ENCODE measurements at places on chromosomes 5 and 9.

DNA sequence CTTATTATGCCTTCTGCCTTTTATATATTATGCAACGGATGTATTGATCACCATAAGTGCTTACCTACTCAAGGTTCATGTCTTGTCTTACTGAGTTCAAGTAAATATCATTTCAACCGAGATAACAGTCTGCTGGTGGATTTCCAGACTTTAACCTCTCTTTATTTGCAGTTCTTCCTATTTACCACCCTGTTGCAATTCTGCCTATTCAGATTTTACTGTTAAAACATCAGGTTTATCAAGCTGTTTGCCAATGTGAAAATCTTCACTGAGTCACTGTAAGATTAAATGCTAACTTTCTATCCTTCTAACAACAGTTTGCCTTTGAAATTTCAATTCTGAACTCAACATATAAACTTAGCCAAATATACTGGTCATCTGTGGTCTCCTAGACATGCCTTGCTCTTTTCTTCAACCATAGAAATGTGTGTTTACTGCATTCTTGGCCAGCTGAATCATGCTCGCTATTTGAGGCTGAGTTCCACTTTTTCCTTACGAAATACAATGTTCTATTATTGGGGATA, 471.7 kb upstream of the RORB start:
- no peak for DNase-seq

- DNase-seq: no peak
Measured at GRCh38 chr5:5135957-5136676, 4.0 kb upstream of the ADAMTS16 start.

- no peak for DNase-seq
Measured at GRCh38 chr5:55410845-55411244, 103.1 kb downstream of the MTREX start.

DNA sequence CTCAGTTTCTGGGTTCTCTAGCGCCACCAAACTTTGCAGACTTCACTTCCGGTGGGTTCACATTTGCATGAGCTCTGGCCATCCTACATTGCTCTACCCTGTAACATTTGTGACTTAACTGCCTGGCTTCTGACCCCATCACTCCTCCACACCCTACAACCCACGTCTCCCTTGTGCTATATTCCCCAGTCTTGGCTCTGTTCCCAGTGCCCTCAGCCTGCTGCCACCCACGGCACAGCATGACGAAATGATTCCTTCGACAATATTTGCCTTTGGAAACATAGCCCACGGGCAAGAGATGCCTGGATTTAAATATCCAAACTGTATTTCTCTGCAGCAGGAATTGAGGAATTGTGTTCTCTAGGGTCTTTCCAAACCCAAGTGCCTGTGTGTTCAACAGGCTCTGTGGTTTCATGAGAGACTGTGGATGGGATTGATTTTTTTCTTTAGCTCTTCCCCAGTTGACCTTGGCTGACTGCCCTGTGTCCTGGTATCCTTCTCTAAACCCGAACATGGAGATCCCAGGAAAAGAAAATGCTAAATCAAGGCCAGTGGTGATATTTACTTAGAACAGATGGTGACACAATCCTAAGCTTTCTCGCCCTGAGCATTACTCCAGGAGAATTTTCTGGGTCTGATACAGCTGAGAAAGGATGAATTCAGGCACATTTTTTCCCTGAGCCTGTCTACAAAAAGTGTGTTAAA, 44.4 kb upstream of the GRIA1 start:
- no peak for DNase-seq

DNA sequence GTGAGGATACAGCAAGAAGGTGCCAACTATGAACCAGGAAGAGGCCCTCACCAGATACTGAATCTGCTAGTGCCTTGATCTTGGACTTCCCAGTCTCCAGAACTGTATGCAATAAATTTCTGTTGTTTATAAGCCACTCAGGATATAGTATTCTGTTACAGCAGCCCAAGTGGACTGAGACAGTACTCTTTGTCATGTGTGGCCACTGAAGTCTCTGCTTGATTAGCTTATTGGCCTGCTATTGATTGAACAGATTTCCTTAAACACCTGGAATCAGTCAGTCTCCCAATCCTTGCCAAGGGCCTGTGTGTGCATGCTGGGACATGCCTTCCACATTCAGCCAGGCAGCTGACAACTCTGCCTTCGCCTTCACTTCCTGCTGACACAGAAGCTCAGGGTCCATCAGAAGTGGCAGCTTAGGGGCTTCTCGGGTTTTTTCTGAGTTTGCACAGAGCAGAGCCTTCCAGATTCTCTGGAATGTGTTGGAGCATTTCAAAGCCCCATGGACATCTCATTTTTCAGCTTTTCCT, 13.7 kb upstream of the ROR2 start:
- DNase-seq: no peak

- no peak for DNase-seq
Measured at GRCh38 chr5:137201876-137202275, 297.2 kb downstream of the SPOCK1 start.

DNA sequence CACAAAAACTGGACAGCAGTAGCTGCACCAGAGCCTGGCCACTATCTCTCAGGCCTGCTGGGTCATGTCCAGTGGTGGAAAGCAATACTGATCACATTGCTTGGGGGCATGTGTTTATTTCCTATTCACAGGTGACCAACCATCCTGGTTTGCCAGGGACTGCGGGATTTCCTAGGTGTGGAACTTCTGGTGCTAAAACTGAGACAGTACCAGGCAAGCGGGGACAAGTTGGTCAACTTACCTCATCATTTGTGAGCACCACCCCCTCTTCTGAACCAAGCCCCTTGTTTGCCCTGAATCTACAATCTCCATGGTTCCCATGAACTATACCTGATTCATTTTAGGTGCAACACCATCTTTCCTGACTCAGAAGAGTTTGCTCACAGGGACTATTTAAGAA, 81.3 kb downstream of the TNC start:
- DNase-seq: no peak

DNA sequence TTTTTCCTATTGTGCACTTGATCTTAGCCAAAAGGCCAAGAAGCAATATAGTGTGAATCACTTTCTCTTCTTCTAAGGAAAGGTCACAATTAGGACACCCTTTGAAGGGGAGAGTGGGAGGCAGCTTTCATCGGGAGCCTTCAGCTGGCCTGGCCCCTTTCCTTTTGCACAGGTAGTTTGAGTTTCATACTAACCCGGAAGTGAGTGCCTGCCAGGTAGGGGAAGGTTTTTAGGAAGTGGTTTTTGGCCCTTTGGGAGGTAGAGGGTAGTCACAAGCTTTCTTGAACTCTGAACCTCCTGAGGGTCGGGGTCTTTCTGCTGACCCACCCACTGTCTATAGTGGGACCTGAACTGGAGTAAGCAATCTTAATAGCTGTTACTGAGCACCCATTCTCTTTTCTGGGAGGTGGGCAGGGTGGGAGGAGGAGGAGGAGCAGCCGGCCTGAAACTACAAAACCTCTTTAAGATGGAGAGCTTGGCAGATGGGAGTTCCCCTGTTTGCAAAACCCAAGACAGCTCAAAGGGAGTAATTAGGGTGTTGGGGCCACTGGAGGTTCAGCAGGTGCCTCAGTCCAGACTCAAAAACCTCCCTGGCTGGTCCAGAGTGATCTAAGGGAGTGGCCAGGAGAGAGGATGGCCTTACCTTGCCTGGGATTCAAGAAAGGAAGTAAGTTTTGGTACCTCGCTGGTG, 6.0 kb downstream of the LARP1 start:
- no peak for DNase-seq

- no peak for DNase-seq
Measured at GRCh38 chr5:61599370-61600122, 267.5 kb downstream of the ZSWIM6 start.

GRCh38 chr5:176530393-176530982, 6.7 kb downstream of the RNF44 start:
- DNase-seq: no peak

- no peak for DNase-seq
Measured at GRCh38 chr5:2369178-2369577, 382.3 kb downstream of the IRX2 start.

Measured in CD8-positive, alpha-beta memory T cell (primary cell).